ENCODE measurements at places on chromosomes 11 and 22.

DNA sequence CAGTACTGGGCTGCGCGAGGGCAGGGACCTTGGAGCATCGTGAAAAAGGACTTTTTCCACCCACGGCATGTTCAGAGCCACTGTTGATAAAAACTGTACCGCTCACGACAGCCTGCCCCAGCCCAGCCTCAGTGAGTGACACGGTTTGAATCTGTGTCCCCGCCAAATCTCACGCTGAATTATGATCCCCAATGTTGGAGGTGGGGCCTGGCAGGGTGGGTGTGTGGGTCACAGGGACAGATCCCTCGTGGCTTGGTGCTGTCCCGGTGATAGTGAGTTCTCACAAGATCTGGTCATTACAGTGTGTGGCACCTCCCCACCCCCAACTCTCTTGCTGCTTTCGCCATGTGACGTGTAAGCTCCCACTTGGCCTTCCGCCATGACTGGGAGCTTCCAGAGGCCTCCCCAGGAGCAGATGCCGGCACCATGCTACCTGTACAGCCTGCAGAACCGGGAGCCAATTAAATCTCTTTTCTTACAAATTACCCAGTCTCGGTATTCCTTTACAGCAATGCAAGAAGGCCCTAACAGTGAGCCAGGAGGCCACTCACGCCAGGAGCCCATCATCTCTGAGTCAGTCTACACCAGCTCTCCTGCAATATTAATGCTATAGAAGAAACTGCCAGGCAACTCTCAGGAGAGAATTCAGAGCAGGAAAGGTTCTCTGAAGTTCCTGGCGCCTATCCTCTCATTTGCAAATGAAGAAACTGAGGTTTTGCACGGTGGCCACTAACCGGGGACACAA is 1.3 kb downstream of the TOLLIP start:
- no peak for DNase-seq

GRCh38 chr11:10666556-10667520 is 26.7 kb downstream of the IRAG1 start:
- no peak for DNase-seq

DNA sequence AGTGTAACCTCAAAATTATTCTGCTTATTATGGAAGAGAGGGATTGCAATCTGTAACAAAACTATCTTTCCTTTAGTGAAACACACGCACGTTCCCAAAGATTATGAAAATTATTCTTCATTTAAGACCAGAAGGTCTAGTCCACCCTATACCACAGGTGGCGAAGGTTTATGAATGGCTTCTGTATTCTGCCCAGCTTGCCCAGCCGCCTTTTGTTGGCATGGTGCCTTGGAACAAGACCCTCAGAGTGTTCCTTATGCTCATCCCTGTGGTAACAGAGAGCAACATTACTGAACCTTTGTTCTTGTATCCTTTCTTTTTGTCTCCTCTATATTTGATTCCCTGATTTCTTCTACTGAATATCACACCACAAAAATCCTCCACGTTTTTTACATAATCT is 116.4 kb downstream of the FAR1 start:
- no peak for DNase-seq

DNA sequence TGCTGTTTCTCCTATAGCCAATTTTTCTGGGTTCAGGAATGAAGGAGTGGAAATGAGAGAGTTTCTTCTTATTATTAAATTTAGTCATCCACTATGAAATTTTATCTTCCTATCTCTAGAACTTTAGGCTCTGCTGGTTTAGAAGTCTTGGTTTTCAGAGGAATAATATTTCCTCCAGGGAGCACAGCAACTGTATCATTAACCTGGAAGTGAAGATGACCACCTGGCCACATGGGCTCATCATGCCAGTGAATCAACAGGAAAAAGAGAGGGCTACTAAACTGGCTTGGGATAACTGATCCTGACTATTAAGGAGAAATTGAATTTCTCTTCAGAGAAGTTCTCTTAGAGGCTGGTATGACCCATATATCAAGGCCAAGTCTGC is 44.4 kb downstream of the ADM start:
- no peak for DNase-seq

DNA sequence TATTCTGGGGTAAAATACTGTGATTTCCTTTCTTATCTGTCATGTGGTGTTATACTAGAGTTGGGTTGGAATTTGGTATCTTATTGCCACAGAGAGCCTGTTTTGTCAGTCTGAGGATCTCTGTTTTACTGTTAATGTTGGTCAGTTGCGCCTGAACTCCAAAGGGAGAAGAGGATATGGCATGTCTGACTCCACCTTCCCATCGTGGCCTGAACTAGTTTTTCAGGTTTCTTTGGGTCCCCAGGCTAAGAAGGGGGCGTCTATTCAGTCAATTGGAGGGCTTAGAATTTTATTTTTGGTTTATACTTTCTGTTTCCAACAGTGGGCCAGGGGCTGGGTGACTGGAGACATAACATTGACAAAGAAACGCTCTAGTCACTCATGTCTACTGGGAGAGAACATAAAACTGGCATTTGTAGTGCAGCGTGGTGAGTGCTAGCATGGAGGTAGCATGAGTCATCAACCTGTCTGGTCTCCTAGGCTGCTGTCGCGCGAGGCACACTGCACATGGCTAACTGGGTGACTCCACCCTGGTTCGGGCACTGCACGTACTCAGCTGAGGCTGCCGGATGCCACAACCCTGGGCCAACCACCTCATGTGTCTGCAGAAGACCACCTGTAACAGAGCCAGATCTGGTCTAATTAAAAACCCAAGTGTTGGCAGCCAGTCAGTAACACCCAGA is 120.1 kb upstream of the OR9Q1 start:
- DNase-seq, result peak; percentile 2

DNA sequence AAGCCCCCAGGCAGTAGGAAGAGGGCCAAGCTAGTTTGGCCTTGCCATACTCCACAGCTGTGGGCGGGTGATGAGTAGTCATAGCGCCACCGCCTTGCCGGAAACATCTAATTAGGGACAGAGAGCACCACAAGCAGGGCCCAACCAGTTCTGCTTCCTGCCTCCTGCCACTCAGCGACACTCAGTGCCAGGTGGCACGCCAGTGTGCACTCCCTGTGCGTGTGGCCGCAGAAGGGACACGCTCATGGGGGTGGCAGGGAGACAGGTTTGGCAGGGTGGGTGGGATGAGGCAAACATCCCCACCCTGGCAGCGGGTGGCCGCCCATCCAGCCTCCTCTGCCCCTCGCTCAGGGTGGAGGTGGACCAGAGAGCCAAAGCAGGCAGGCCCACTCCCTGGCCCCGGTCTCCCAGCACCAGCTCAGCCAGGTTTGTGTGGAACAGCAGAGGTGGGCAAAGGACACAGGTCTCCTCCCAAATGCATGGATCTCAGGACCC is 4.9 kb downstream of the OVOL1 start:
- no peak for DNase-seq

GRCh38 chr11:24351179-24351578 is 145.7 kb upstream of the LUZP2 start:
- no peak for DNase-seq

DNA sequence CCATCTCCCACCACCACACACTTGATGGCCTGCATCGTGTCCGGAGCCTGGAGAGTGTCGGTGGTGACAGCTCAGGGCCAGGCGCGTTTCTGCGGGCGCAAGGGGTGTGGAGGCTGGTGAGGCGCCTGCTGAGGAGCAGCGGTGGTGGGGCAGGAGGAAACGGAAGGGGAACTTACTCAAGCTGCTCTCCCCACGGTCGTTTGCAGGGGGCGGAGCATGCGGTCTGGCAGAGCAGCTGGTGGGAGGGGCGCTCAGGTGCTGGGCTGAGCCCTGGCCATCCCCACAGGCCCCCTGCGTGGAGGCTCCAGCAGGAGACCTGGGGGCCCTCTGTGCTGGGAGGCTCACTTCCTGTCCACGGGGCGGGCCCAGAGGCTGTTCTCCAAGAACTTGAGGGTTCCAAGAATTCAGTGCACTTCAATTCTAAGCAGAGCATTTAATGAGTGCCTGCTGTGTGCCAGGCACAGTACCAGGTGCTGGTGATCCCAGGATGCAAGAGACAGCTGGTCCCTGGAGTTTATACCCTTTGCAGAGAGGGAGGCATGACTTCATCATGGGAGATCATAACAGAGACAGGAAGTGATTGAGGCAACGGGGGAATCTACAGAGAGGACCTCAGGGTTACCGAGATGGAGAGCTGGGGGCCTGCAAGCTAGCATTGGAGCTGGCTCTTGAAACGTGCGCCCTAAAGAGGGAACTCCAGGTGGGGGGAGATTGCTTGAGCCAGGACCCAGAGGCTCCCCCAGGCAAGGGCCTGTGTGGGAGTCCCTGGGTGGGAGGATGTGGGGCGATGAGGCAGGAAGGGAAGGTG is at the start of gene RAC2:
RAC2 (minus strand) TSS at position 156 of the 808 bp plus-strand sequence; CDS start at position 35, 121 bp downstream.
- DNase-seq, result peak; percentile 72

GRCh38 chr11:107587306-107587979 is 3.5 kb upstream of the ELMOD1 start:
- no peak for DNase-seq

GRCh38 chr22:44172370-44173108 is 8.2 kb upstream of the PARVG start:
- DNase-seq, result no peak

- no peak for DNase-seq
These were observed 204.4 kb upstream of the ANO5 start for GRCh38 chr11:21988477-21988876.

GRCh38 chr11:9943386-9944110 is 279.7 kb downstream of the SWAP70 start:
- DNase-seq, result no peak

DNA sequence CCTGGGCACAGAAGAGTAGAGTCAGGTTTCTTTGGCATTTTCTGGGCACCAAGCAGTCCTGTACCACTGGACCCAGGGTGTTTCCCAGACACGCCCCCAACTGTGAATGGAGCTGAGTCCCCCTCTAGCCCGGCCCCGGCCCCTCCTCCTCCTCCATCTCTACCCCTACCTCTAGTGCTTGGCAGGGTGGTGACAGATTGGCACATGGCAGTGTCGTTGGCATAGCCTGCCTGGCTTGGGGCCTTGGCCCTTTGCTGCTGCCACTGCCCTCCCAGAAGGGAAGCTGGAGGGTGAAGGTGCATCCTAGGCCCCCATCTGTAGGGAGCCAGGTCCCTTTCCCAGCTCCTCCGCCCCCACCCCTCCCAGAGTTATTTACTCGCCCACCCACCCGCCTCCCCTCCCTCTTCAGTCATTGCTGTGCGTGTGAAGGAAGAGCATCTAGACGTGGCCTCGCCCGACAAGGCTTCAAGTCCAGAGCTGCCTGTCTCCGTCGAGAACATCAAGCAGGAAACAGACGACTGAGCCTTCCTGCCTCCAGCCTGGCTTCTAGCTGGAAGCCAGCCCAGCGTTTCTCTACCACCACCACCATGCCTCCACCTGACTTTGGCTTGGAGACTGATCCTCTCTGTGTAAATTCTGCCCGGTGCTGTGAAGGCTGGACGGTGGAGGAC is 10.9 kb downstream of the CHADL start:
- DNase-seq, result no peak

DNA sequence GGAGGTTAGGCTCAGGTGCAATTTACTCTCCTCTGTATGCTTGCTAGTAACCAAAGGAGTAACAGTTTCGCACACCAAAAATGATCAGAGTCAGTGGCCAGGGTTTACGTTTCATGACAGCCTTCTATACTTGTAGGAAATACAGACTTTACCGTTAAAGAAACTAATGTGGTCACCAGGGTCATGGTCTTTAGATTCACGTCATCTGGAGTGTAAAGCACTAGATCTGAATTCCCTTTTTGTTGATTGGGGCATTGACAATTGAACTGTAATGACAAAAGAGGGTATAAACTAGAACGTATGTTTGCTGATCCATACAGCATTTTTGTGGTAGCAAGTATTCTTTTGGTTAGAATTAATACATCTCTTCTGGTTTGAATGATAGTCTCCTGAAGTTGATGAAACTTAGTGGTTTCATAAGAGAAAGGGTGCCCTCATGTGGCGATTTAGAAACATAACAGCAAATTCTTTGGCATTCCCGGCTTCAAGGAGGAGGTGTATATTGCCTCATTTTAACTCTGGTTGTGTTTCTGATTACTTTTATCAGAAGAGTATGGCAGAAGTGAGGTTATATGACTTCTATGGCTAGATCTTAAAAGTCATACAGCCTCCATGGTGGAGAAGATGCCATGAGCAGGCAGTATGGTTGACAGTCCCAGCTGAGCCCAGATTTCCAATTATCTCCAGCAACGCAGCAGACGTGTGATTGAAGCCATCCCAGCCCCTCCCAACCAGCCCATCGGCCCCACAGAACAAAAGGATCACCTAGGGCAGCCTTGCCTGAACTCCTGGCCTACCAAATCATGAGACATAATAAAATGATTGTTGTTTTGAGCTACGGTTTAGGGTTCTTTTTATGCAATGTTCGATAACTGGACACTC is 35.1 kb downstream of the MMP7 start:
- DNase-seq, result no peak

DNA sequence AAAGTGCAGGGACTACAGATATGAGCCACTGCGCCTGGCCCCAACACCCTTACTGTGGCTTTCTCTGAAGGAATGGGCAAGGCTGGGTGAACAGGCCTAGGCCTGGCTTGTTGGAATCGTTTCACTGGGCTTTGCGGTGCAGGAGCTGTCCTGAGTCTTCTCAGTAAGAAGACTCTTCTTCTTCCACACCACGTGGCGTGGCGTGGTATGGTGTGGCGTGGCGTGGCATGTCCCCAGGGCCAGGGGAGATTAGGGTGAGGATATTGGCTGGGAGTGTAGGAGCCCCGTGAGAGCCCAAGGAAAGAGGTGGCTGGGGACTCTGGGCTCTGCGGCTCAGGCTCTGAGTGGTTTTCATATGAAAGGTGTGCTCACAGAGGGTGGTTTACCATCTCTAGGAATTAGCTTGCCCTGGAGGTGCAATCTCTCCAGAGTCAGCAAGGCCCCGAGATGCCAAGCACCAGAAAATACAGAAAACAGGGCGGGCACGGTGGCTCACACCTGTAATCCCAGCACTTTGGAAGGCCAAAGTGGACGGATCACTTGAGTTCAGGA is 70.7 kb downstream of the PARVB start:
- no peak for DNase-seq

DNA sequence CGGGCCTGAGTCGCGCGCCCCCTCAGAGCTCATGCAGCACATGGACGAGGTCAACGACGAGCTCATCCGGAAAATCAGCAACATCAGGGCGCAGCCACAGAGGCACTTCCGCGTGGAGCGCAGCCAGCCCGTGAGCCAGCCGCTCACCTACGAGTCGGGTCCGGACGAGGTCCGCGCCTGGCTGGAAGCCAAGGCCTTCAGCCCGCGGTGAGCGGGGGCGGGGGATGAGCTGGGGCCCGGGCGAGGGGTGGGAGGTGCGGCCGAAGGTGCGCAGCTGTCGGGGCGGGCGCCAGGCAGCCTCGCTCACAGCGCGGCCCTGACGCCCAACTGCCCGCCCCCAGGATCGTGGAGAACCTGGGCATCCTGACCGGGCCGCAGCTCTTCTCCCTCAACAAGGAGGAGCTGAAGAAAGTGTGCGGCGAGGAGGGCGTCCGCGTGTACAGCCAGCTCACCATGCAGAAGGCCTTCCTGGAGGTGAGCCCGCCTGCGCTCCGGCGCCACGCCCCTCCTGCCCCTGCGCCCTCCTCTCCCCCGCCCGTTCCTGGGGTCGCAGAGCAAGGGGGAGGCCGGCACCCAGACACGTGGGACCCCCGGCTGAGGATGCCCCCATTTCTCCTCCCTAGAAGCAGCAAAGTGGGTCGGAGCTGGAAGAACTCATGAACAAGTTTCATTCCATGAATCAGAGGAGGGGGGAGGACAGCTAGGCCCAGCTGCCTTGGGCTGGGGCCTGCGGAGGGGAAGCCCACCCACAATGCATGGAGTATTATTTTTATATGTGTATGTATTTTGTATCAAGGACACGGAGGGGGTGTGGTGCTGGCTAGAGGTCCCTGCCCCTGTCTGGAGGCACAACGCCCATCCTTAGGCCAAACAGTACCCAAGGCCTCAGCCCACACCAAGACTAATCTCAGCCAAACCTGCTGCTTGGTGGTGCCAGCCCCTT is 20.5 kb downstream of the EPS8L2 start:
- DNase-seq, result no peak
